Type B pancreatic cell (in vitro differentiated cells): ENCODE measurements at places on chromosomes 13 and 19. TPM values are rescaled to one million over a fixed set of nuclear protein-coding genes. Genes with fewer than 3 reads are reported as not detected.

The CGB3 gene
- 6.1 TPM in 1 of 2 replicates, not detected in the other for total RNA-seq

The DNAJB1 gene
- 142 and 277 TPM in 2 replicates for total RNA-seq

The KIR2DL1 gene
- total RNA-seq: not detected in 2 replicates

The NOSIP gene
- 56.3 and 62.0 TPM in 2 replicates for total RNA-seq

The SLC7A10 gene
- 0.68 TPM in 1 of 2 replicates, not detected in the other for total RNA-seq

The PCDH17 gene
- total RNA-seq: 12.1 and 16.6 TPM in 2 replicates

The EMC10 gene
- total RNA-seq: 137 and 152 TPM in 2 replicates
